Lung (tissue), 17 donors: ENCODE measurements at places on chromosomes 3 and 15. TPM values are rescaled to one million over a fixed set of nuclear protein-coding genes. Genes with fewer than 3 reads are reported as not detected.

The SLC22A14 gene
- total RNA-seq = not detected

The BSN gene
- 0.71 TPM for total RNA-seq

The SCN11A gene
- 0.12 TPM for total RNA-seq

The PFN2 gene
- 69.7 TPM for total RNA-seq

- no peaks in the 10 kb centered on the region for H3K27me3 ChIP-seq
- peak; percentile 76 for DNase-seq
- H3K27ac ChIP-seq = no peak overlapping the region
- peaks cover 2% of the 10 kb centered on the region for H3K36me3 ChIP-seq
Measured at GRCh38 chr3:9226326-9226725, 23.1 kb downstream of the SRGAP3 start.

GRCh38 chr3:1056744-1057143 lies 36.1 kb upstream of the CNTN6 start:
- no peaks in the 10 kb centered on the region for H3K36me3 ChIP-seq
- DNase-seq = peak; percentile 46
- H3K27me3 ChIP-seq = no peaks in the 10 kb centered on the region
- no peak overlapping the region for H3K4me3 ChIP-seq
- no peak overlapping the region for H3K27ac ChIP-seq

DNA sequence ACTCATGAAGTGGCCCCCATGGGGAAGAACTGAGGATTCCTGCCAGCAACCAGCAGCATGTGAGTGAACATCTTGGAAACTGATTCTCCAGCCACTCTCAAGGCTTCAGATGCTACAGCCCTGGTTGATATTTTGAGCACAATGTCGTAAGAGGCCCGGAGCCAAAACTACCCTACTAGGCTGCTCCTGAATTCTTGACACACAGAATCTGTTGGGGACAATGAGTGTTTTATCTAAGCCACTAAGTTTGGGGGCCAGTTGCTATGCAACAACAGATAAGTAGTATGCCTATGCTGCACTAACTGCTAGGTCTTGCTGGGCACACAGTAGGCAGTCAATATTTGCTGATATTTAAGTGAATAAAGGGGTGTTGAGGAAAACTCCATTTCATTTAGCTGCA lies 89.9 kb upstream of the CHL1 start:
- H3K27me3 ChIP-seq = no peaks in the 10 kb centered on the region
- H3K4me1 ChIP-seq = no peaks in the 10 kb centered on the region
- no peak for DNase-seq

DNA sequence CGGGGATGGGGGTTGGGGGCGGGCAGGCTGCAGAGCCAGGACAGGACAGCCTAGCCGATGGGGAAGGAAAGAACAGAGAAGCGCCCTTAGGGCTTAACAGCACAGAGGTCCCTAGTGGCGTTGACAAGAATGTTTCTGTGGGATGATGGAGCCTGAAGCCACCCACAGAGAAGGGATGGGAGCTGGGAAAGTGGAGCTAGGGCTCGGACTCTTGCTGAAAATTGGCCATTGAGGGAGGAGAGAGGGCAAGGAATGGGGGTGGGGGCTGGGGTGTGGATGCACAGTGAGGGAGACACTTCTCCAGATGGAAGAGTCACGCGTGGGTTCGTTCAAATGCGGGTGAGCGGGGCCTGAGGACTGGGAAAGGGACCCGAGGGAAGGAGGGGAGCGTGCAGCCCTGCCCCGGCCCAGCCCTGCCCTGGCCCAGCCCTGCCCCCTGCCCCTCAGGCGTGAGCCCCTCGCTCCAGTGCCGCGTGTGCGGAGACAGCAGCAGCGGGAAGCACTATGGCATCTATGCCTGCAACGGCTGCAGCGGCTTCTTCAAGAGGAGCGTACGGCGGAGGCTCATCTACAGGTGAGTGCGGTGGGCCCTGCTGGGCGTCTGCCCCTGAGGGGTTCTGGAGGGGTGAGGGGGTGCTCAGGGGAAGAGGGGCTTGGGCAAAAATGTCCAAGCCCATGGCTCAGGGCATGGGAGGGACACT lies 832 bp downstream of the NR2E3 start:
- no peak overlapping the region for H3K27ac ChIP-seq
- no peaks in the 10 kb centered on the region for H3K36me3 ChIP-seq
- no peak for DNase-seq
- H3K4me1 ChIP-seq = no peaks in the 10 kb centered on the region
- no peak overlapping the region for H3K4me3 ChIP-seq

DNA sequence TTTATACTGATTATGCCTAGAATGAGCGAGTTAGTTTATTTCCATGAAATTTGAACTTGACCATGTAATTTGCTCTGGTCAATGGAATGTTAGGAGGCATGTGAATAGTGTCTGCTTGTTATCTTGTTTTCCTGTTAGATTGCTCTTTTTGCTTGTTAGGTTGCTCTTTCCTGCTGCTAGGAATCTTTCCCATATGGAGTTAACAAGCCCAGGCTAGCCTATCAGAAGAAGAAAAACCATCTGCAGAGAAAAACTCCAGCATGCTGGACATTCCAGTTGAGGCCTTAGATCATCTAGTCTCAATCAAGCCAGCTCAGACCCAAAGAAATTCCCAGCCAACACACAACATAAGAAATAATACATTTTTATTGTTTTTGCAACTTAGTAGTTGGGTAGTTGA lies 470.2 kb upstream of the AGTR1 start:
- H3K4me3 ChIP-seq = no peak overlapping the region
- no peaks in the 10 kb centered on the region for H3K36me3 ChIP-seq
- no peaks in the 10 kb centered on the region for H3K4me1 ChIP-seq
- H3K27me3 ChIP-seq = no peaks in the 10 kb centered on the region

- H3K4me3 ChIP-seq = no peak overlapping the region
- no peak for DNase-seq
- no peaks in the 10 kb centered on the region for H3K27me3 ChIP-seq
- no peaks in the 10 kb centered on the region for H3K4me1 ChIP-seq
- H3K36me3 ChIP-seq = no peaks in the 10 kb centered on the region
Measured at GRCh38 chr3:21789730-21790129, 38.7 kb upstream of the ZNF385D start.

DNA sequence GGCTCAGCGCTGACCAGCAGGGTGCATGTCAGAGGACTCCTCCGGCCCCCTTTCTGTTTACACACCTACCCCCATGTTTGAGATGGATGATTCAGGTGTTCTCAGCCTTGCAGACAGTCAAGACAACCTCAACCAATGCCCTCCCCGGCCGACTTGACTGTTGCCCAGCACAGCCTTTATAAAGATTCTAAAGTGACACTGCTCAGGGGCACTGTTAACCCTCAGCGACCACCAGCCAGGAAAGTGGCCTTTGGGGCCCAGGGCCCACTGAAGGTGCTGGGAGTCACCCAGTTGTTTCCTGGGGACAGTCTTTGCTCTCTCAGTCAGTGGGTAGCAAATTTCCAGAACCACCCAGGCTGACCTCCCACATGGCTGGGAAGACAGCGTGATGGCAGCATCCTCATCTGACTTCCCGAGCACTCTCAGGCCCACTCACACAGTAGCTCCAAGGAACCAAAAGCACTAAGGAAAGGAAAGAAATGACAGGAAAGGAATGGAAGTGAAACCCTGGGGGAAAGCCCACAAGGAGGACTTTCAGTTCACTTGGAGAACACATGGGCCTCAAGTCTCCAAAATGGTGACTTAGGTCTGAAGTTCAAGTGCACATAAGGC lies 128.4 kb downstream of the ASB7 start:
- H3K27me3 ChIP-seq = no peaks in the 10 kb centered on the region
- no peaks in the 10 kb centered on the region for H3K36me3 ChIP-seq
- no peak overlapping the region for H3K27ac ChIP-seq
- peaks cover 12% of the 10 kb centered on the region for H3K4me1 ChIP-seq
- no peak for DNase-seq
- H3K4me3 ChIP-seq = no peak overlapping the region

DNA sequence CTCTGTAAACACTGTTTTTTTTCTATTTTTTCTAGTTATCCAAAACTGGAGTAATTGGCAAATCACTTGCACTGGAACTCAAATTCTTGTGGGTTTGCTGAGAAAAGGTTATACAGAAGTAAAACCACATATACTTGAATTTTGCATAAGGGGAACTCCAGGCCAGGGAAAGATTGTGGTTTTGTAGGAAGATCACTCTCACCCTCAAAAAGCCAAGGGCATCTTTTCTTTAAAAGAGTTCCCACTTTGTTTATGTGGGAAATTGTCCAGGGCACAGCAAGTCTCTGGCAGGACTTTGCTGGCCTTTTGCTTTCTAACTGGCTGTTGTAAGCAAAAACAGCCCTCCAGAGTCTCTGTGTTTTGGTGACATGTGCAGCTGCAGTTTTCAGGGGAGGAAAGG lies 340.3 kb upstream of the RBMS3 start:
- no peaks in the 10 kb centered on the region for H3K36me3 ChIP-seq
- no peaks in the 10 kb centered on the region for H3K27me3 ChIP-seq
- DNase-seq = peak; percentile 87
- H3K4me1 ChIP-seq = peaks cover 15% of the 10 kb centered on the region
- H3K4me3 ChIP-seq = no peak overlapping the region

DNA sequence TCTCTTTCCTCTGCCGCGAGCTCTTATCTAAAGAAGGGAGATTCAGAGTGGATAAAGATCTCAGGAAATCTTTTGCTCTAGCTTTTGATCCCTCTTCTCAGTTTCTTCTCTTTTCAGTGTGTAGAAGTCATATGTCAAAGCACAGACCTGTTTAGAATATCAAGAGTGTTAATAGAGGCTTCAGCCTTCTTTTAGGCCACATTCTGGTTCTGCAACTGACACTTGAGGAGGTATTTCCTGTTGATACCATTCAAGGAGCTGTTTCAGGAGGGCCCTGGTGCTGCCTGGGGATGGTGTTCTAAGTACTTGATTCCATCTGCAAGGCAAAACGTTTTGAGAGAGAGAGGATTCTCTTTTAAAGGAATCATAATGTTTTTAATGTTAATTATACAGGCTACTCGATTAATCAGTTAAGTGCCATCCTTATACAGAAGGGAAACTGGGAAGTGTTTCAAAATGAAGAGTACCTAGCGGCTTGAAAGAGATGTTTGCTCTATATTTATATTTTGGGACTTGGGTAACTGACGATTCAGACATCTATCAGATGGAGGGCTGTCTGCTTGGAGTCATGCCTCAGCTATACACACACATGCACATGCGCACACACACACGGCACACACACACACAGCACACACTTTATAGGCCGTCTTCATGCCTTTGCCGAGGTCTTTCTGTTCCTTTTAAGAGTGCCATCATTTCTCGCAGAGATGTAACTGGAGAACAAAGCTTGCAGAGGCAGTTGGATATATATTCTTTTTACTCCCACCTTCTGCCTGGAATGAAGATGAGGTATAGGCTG lies 313.9 kb downstream of the PTPRG start:
- DNase-seq = peak; percentile 30
- H3K27me3 ChIP-seq = no peaks in the 10 kb centered on the region
- H3K27ac ChIP-seq = peak overlapping the region; percentile 1
- no peaks in the 10 kb centered on the region for H3K36me3 ChIP-seq
- peaks cover 25% of the 10 kb centered on the region for H3K4me1 ChIP-seq

DNA sequence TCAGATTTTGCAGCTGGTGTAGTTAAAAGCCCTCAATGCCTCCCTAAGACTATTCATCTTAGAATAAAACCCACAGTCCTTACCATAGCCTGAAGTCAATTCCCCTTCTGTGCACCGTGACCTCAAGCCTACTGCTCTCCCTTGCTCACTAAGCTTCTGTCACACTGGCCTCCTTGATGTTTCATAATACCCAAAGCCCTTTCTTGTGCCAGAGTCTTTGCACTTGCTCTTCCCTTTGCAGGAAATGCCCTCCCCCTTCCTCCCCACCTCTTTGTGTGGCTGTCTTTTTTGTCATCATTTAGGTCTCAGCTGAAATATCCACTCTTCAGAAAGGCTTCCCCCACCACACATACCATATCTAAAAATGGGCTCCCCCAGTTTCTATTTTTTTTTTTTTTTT lies 4.2 kb upstream of the PLEKHO2 start:
- H3K27ac ChIP-seq = no peak overlapping the region
- no peak overlapping the region for H3K4me3 ChIP-seq
- no peaks in the 10 kb centered on the region for H3K27me3 ChIP-seq
- no peaks in the 10 kb centered on the region for H3K36me3 ChIP-seq

GRCh38 chr3:160010578-160010977 lies 21.9 kb downstream of the IL12A start:
- H3K27ac ChIP-seq = no peak overlapping the region
- H3K27me3 ChIP-seq = no peaks in the 10 kb centered on the region
- no peak for DNase-seq
- H3K4me3 ChIP-seq = no peak overlapping the region

GRCh38 chr3:195230244-195230643 lies 40.7 kb downstream of the XXYLT1 start:
- peaks cover 2% of the 10 kb centered on the region for H3K4me1 ChIP-seq
- no peaks in the 10 kb centered on the region for H3K36me3 ChIP-seq
- no peak for DNase-seq
- H3K27me3 ChIP-seq = no peaks in the 10 kb centered on the region

- H3K27ac ChIP-seq = peak overlapping the region; percentile 17
- no peak overlapping the region for H3K4me3 ChIP-seq
- H3K4me1 ChIP-seq = no peaks in the 10 kb centered on the region
- no peaks in the 10 kb centered on the region for H3K27me3 ChIP-seq
- H3K36me3 ChIP-seq = no peaks in the 10 kb centered on the region
- no peak for DNase-seq
Measured at GRCh38 chr3:45545476-45545875, 49.1 kb upstream of the LIMD1 start.

DNA sequence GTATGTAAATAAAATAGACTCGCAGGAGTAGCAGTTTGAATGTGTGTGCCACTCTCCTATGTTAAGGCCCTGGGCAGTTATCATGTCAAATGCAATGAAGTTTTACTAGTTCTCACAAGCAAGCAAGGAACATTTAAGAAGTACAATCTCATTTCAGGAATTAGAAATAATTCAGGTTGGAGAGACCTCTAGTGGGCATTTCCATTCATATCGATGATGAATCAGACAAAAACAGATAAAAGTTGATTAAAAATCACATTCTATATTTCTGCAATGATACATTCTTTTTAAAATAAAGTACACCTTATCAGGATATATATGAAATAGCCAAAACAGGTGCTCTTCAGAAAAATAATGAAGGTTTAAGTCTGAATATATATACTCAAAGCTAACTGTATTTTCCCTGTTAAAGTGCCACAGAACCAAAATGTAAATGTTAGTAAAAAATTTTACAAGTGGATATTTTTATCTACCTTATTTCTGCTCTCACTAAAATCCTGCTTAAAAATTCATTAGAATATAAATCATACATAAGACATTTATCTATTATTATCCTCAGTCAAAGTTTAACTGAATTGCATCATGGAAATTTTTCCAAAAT lies 492.4 kb upstream of the FRG2C start:
- no peaks in the 10 kb centered on the region for H3K4me1 ChIP-seq
- no peak overlapping the region for H3K27ac ChIP-seq
- H3K36me3 ChIP-seq = no peaks in the 10 kb centered on the region
- H3K27me3 ChIP-seq = no peaks in the 10 kb centered on the region
